T-helper 9 cell (primary cell): ENCODE measurements at places on chromosomes 12 and 14.

DNA sequence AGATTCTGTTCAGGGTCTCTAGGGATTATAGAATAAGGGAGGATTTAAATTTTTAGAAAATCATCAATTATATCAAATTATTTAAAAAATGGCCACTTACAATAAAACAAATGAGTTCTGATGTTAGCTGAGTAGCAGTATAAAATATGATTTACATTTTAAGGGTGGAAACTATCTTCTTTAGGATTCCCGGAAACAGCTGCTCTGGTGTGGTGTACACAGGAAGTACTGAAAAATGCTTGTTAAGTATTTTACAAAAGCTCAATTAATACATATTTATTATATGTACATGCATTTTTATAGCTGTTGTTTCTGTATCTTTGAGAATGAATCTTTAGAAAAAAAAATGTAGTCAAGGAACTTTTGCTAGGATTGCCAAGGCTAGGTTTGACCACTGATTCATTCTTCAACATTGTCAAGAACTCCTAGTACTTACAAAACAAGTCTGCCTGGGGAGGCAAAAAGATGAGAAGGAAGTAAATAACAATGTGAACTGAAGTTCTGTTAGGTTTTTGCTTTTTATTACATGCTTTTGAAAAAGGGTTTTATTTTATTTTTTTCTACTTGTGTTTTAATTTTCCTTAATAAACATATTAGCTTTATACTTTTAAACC, 48.0 kb downstream of the ARF6 start:
- no peak for DNase-seq

- no peak for DNase-seq
Observed at GRCh38 chr14:26191123-26191522, 406.7 kb downstream of the NOVA1 start.

GRCh38 chr12:130832561-130833209, 6.4 kb downstream of the STX2 start:
- no peak for DNase-seq

- DNase-seq, result no peak
Observed at GRCh38 chr12:80086025-80086424, 13.3 kb upstream of the OTOGL start.

DNA sequence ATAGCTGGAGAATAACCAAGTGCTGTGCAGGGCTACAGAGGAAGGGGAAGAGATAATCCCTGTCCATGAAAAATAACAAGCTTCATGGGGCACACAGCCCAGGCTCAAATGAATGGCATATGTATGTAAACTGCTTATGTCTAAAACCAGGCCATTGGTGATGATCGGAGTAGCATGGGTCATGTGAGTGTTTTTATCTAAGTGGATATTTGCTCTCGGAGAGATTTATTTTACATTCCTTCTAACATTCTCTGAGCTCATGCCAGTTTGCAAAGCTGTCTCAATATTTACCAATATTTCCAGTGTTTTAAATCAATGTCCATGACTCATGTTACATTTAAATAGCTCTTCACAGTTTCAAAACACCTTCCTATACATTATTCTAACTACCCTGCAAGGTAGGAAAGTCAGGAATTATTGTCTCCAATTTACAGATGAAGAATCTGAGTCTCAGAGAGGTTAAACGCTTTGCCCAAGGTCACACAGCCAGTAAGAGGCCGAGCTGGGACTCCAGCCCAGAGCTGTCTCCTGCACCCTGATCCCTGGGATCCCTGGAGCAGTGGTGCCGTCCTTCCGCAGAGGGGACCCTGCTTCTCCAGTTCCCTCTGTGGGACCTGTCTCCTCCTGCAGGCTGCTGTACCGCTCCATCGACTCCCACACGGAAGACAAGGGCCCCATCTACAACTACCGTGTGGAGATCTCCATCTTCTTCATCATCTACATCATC, 186.7 kb upstream of the FKBP4 start:
- no peak for DNase-seq

GRCh38 chr12:38666425-38666824, 239.0 kb downstream of the CPNE8 start:
- DNase-seq, result no peak

DNA sequence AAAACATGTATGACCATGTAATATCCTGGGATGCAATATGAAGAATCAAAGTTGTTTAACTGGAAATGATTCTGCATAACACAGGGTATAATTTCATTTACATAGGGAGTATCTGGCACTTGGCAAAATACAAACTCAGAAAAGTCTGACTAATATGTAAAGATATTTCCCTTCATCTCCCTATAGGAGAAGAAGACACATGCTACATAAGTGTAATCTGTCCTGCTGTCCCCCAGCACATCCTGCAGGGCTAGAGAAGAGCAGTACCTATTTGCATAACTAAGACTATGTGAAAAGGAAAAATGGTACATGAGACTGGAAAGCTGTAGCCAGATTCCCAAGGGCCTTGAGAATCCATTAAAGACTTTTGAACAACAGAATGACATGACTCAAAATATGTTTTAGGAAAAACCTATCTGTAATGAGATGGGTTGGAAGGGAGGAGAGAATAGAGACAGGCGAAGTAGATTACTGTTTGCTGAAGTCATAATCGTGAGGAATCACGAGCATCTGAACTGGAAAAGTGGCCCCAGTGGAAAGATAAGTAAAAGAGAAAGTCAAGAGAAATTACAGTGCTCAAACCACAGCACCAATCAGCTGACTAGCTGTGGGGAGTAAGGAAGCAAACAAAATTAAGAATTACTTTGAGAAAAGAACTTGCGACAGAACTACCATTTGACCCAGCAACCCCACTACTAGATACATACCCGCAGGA, 155.1 kb upstream of the HMGA2 start:
- DNase-seq, result no peak

DNA sequence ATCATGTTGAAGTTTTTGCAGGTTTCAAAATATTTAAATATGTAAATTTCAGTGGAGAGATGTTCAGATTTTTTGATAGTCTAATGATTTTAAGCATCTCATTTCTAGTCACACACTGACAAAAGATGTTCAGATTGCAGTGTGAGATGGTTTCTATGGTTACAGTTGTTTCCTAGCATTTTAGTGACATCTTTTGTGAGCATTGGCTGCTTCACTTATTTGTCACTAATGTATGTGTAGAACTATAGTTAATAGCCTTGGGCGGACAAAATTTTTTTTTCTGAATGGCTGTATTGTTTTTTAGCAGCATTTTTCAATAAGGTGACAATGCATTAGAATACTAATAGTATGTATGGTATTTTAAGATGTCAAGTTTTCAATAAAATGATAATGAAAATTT, 315.6 kb upstream of the PRKD1 start:
- DNase-seq, result no peak

DNA sequence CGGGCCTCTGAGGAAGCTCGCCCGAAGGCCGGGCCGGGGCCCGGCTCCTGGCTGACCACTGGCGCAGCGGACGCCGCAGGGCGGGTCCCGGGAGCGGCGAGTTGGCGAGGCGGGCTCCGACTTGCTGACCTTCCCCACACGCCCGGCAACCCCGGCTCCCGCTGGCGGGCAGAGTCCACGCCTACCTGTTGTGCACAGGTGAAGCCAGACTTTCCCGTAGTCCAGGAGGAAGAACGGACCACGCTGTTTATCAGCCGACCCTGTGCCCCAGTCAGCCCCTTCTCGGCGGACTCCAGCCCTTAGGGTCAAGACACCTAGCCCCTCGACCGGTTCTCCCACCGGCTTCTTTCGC, 407 bp downstream of the HEATR5A start:
- DNase-seq, result peak; percentile 13

- DNase-seq, result no peak
Observed at GRCh38 chr14:99566390-99567354, 37.3 kb downstream of the CCDC85C start.

- DNase-seq, result no peak
Observed at GRCh38 chr12:94623161-94623920, 27.0 kb downstream of the TMCC3 start.

DNA sequence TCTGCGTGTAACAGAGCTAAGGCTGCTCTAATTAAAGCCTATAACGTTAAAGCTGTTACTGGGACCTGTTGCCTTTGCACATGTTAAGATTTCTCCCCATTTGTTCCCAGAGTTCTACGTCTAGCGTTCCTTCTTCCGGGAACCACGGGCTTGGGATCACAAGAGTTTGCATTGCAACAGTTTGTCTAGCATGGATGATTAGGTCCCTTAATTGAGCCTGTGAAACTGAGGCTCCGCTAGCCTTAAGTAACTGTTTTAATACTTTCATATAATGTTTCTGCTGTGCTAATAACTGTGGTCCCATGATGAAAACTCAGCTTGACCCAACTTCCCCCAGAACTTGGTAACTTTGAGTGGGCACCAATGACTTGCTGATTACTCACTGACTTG, 16.7 kb upstream of the LYZ start:
- no peak for DNase-seq

GRCh38 chr12:4725057-4725456, 4.9 kb downstream of the GALNT8 start:
- no peak for DNase-seq

DNA sequence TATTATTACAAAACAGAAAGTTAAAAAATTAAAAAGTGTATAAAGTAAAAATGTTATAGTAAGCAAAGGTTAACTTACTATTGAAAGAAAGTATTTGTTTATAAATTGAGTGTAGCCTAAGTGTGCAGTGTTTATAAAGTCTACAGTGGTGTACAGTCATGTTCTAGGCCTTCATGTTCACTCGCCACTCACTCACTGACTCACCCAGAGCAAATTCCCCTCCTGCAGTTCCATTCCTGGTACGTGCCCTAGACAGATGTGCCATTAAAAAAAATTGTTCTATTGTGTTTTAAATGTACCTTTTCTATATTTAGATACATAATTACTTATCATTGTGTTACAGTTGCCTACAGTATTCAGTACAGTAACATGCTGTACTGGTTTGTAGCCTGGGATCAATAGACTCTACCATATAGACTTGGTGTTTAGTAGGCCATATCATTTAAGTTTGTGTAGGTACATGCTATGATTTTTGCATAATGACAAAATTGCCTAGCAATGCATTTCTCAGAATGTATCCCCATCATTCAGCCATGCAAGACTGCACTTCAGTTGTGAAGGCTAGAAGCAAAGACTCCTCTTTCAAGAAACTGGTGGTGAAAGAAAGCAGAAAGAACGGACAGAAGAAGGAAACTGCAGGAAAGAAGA, 100.6 kb downstream of the DACT1 start:
- DNase-seq, result no peak

GRCh38 chr12:15494329-15495046, 172.2 kb downstream of the PTPRO start:
- DNase-seq, result no peak

GRCh38 chr12:113831016-113831415, 135.1 kb downstream of the RBM19 start:
- no peak for DNase-seq

- no peak for DNase-seq
Observed at GRCh38 chr12:111596985-111597830, 1.9 kb downstream of the ATXN2 start.

DNA sequence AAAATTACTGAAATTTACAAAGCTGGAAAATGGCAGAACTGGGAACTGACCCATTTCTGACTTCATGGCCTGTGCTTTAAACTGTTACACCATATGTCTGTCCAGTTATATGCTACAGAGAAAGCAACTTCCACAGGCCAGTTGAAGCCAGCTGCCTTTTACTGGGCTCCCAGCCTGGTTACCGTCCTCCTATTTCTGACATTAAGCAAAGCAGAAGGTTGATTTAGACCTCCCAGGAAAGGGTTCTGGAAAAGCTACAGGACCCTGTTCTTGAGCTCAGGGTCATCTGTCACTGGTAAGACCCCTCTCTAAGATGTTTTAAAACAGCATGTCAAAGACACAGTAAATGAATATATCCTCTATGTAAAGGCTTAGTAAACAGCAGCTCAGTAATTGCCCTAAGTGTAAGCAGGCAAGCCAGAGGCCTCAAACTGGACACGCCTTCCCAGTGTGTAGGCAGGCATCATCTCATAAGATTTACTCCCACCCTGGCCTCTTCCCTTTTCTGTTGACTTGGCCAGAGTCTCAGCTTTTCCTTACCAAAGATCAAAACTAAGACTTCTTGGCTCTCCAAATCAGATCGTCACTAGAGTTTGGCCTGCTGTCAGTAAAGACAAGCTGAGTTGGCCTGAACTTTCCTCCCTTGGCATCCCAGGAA, 55.4 kb upstream of the RNU6-8 start:
- DNase-seq, result no peak

GRCh38 chr14:35286707-35287106, 5.5 kb upstream of the PSMA6 start:
- no peak for DNase-seq

DNA sequence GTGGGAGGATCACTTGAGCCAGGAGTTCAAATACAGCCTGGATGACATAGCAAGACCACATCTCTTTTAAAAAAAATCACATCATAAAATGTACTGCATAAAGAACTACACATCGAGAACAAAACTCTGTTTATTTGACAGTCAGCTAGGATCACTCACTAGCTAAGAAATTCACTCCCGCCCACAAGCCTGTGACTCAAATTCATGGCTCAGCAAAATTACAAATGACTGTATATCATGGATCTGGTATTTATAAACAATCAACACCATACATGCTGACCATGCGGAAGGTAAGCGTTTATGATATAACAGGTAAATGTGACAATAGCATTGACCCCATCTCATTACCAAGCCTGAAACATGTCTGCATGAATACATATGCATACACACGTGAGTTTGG, 206.5 kb downstream of the EFCAB11 start:
- DNase-seq, result no peak

- no peak for DNase-seq
Observed at GRCh38 chr12:101781834-101782233, 42.6 kb upstream of the SYCP3 start.

- DNase-seq, result peak; percentile 33
Observed at GRCh38 chr14:87805315-87805723, 187.7 kb downstream of the GALC start.

- DNase-seq, result no peak
Observed at GRCh38 chr12:1972856-1973317, 31.4 kb downstream of the DCP1B start.

DNA sequence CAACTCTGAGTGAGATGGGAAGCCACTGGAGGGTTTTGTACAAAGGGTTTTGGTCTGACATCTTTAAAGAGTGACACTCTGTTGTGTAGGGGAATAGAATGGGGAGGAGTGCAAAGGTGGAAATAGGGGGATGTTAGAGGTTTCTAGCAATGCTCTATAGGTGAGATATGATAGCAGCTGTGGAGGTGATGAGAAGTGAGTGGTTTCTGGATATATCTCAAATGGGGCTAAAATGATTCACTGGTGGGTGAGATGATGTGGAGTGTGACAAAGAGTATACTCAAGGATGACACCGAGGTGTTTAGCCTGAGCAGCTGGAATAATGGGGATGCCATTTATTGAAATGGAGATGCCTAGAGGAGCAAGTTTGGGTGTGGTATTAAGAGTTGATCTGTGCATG, 426.4 kb downstream of the PCNX1 start:
- DNase-seq, result no peak

DNA sequence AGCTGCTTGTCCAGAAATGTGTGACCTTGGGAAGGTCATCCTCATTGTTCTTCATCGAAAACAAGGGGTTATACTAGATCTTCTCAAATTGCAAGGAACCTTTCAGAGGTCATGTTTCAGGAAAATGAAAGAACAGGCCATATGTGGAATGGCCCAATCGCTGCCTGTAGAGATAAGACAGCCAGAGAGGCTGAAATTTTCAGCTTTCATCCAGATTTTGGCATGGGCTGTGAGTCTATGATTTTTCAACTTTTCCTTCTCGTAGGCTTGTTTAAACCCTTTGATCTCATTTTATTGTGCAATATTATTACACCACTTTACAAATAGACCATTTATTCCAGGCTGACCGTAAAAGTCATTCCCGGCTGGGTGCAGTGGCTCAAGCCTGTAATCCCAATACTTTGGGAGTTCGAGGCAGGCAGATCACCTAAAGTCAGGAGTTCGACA, 17.1 kb upstream of the ATXN2 start:
- no peak for DNase-seq
